Activated CD8-positive, alpha-beta T cell treated with anti-CD3 and anti-CD28 coated beads for 36 hours (primary cell): ENCODE measurements at places on chromosomes 1 and 21. TPM values are rescaled to one million over a fixed set of nuclear protein-coding genes. Genes with fewer than 3 reads are reported as not detected.
A peak's percentile ranks its signal among the peaks of the same experiment; 100 is the strongest.

The RGS16 gene
- total RNA-seq, result 33.8 TPM

The CAPN2 gene
- total RNA-seq, result 33.6 TPM

DNA sequence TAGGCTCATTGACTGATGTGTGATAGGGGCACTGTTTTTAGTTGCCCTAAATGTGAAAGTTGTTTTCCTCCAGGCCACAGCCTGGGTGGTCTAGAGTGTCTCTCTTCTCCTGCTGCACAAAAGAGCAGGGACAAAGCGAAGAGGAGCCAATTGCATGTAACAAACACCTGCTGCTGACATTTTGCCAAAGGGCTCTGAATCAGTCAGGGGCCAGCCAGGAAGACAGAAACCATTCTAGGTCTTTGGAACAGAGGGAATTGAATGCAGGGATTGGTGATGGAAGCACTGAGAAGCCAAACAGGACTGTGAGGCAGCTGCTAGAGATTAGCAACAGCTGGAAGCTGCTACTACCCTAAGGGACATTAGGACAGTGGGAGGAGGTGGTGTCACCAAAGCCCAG, 185.3 kb upstream of the POU3F1 start:
- H3K27me3 ChIP-seq, result peaks cover 10% of the 10 kb centered on the region
- H3K4me3 ChIP-seq, result no peak overlapping the region
- H3K4me1 ChIP-seq, result no peaks in the 10 kb centered on the region
- no peak for DNase-seq
- no peak overlapping the region for H3K27ac ChIP-seq

DNA sequence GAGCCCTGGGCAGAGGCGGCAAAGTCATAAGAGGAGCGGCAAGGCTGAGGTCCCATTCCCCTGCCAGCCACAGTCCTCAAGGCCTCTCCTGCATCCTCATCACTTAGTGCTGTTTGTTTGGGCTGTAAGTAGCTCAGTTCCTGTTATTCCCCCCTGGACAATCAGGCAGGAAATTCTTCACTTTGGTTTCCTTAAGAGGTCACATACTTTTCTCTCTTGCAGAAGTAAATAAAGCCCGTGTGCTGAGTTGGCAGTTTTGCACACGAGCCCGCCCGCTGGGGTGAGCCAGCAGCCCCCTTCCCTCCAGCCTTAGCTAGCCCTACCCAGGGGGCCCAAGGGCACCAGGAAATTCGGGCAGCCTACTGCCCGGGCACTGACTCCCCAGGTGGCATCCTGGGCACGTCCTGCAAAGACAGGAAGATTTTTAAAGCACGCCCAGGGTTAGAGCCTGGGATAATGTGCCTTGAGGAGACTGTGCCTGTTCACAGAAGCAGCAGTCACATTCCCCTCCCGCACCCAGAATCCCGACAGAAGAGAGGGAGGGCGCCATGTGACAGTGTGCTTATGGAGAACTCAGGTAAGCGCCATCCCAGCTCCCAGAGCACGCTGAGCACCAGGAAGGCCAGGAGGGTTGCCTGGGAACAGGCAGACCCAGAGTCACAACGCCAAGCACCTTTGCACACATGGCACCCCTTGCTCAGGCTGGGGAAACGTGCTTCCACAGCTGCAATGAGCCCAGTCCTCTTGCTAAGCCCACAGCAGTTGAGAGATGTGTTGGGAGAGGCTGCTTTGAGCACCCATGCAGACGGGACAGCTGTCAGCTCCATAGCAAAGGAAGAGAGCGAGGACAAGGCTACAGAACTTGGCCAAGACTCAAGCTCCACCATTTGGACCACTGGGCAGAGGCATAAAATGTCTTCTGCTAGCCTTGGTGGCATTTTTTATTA, 144.5 kb upstream of the TMEM51 start:
- H3K27ac ChIP-seq, result no peak overlapping the region
- no peaks in the 10 kb centered on the region for H3K4me1 ChIP-seq
- no peaks in the 10 kb centered on the region for H3K36me3 ChIP-seq

The CHIA gene
- not detected for total RNA-seq

- H3K27ac ChIP-seq, result no peak overlapping the region
- no peak overlapping the region for H3K4me3 ChIP-seq
- DNase-seq, result no peak
- no peaks in the 10 kb centered on the region for H3K36me3 ChIP-seq
Observed at GRCh38 chr1:16129921-16130543, 25.8 kb downstream of the EPHA2 start.

The CFHR5 gene
- total RNA-seq, result not detected

- peaks cover 41% of the 10 kb centered on the region for H3K36me3 ChIP-seq
- peak overlapping the region; percentile 83 for H3K4me3 ChIP-seq
- H3K27ac ChIP-seq, result peak overlapping the region; percentile 92
- no peak for DNase-seq
- no peaks in the 10 kb centered on the region for H3K27me3 ChIP-seq
- H3K4me1 ChIP-seq, result peaks cover 33% of the 10 kb centered on the region
Observed at GRCh38 chr21:39348040-39348354, 891 bp downstream of the HMGN1 start.
